Activated CD4-positive, alpha-beta T cell treated with anti-CD3 and anti-CD28 coated beads for 36 hours (primary cell): ENCODE measurements at places on chromosomes 3 and 15.

- DNase-seq = no peak
Observed at GRCh38 chr15:65619626-65620290, 2.0 kb upstream of the SLC24A1 start.

- DNase-seq = no peak
Observed at GRCh38 chr3:20047976-20048883, 8.0 kb downstream of the KAT2B start.

- DNase-seq = no peak
Observed at GRCh38 chr3:31687020-31687802, 154.5 kb downstream of the STT3B start.

- DNase-seq = no peak
Observed at GRCh38 chr3:133478624-133479023, 78.8 kb downstream of the BFSP2 start.

- no peak for DNase-seq
Observed at GRCh38 chr15:69793431-69793780, 304.3 kb downstream of the TLE3 start.

DNA sequence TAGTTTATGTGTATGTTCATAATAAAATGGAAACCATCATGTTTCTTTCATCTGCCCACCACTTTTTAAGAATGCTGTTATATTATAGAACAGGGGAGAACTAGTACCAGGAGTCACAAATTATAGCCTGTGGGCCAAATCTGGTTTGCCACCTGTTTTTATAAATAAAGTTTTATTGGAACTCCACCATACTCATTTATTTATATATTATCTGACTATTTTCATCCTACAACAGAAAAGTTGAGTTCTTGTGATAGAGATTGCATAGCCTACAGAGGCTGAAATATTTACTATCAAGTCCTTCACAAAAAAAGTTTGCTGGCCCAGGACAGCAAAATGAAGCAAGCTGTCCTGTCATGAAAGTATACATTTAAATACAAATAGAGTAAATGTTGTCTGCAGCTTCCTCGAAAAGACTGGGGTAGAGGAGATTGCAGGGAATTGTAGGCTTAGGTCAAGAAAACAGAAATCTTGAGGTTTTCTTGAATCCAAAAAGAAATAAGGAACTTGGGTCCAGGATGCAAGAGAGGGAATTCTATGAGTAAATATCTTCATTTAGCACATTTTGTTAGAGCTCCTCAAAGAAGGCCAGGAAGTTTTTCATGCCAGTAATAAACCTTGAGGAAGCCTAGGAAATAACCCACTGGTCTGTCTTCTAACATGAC lies 41.1 kb downstream of the FILIP1L start:
- DNase-seq = no peak

GRCh38 chr15:51759557-51760070 lies 8.2 kb downstream of the TMOD2 start:
- peak; percentile 28 for DNase-seq

DNA sequence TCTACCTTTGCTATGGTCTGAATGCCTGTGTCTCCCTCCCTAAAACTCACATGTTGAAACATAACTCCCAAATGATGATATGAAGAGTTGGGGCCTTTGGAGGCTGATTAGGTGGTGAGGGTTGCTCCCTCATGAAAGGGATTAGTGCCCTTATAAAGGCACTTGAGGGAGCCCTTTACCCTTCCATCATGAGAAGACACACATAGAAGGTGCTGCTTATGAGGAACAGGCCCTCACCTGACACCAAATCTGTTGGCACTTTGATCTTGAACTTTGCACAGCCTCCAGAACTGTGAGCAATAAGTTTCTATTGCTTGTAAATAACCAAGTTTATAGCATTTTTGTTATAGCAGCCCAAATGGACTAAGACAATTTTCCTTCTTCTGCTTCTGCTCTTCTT lies 76.2 kb upstream of the ADAMTS9 start:
- no peak for DNase-seq

DNA sequence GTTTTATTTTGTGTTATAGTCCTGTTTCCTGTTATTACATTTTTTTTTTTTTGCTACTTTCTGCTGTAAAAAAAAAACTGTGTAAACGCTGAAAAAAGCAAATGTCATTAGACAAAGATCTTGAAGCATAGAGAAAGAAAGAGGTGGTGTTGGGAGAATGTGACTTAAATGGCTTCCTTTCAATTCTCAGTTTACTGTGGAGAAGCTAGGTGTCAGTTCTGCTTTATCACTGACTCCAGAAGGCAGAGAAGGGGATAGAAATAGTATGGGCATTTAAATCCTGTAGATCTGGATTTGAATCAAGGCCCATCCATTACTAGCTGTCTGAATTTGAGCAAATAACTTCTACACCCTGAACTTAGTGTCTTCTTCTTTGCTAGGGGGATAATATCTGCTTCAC lies 23.0 kb downstream of the PPM1L start:
- DNase-seq = no peak

DNA sequence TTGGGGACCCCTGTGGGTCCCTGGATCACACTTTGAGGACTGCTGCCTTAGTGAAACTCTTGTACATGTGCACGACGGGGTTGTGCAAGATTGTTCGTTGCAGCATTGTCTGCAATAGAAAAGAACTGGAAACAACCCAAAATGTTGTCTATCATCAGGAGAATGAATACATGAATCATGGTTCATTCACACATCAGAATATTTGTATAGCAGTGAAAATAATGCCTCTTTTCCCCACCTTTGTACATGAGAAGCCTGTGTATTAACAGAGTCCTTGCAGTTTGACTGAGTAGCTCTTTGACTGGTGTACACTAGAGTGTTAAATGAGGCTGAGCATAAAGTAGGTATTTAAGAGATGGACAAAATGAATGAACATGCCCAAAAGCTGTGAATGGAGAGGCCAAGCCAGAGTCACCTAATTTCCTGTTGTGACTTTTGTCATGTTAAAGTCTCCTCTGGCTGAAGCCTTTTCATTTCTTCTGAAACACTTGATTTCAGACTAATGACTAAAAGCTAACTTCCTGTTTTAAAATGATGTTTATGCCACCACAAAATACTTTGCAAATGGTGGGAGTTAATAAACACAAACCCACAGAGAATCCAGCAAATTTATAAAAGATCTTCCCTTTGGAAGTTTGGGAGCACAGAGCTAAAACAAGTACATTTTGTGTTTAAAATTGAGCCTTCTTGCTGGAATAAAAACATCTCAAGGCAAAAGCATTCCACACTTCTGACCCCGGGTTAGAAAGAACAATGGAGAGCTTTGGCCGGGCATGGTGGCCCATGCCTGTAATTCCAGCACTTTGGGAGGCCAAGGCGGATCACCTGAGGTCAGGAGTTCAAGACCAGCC lies 20.6 kb upstream of the USP3 start:
- no peak for DNase-seq

GRCh38 chr3:44069276-44069675 lies 172.4 kb upstream of the TOPAZ1 start:
- no peak for DNase-seq

- no peak for DNase-seq
Observed at GRCh38 chr3:131532645-131533044, 29.9 kb upstream of the MRPL3 start.

GRCh38 chr3:27658741-27659140 lies 63.4 kb downstream of the EOMES start:
- DNase-seq = no peak

DNA sequence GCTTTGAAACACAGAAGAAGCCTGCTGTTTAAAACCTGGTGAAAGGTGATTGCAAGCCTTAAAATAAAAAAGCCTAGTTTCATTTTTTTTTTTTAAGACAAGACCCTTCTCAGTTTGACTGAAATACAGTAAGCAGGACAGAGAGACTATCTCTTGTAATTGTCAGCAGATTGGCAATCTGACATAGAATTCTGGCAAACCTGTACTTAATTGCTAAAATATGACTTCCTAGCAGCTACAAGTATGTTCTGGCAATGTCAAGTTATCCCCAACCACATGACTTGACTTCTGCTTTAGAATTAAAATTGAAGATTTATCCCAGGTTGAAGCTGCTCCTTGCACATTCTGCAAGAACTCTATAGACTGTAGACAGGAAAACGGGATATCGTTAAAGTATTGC lies 232.8 kb upstream of the NR2F2 start:
- no peak for DNase-seq

DNA sequence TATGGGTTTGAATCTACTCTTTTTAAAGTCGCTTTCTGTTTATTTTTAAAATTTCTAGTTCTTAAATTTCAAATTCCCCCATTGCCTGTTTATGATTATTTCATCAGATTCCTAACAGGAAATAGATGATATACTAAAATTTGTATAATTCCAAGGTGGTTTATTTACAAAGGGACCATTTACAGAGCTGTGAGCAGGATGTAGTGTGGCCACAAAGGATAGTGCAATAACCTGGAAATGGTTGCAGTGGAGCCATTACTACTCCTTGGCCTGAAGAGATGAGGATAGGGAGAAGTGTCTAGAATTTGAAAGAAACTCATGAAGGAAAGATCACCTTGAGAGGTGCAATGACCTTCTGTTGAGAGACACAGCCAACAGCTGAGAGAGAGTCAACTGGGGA lies 58.5 kb upstream of the AP4E1 start:
- DNase-seq = no peak

DNA sequence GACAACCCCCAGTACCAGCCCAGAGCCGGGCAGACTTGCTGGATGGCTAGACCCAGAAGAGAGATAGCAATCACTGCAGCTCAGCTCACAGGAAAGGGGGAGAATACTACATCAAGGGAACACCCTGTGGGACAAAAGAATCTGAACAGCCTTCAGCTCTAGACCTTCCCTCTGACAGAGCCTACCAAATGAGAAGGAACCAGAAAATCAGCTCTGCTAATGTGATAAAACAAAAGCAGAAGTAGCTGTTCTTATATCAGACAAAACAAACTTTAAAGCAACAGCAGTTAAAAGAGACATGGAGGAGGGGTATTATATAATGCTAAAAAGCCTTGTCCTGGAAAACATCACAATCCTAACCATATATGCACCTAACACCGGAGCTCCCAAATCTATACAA lies 283.3 kb downstream of the KLF13 start:
- DNase-seq = no peak

DNA sequence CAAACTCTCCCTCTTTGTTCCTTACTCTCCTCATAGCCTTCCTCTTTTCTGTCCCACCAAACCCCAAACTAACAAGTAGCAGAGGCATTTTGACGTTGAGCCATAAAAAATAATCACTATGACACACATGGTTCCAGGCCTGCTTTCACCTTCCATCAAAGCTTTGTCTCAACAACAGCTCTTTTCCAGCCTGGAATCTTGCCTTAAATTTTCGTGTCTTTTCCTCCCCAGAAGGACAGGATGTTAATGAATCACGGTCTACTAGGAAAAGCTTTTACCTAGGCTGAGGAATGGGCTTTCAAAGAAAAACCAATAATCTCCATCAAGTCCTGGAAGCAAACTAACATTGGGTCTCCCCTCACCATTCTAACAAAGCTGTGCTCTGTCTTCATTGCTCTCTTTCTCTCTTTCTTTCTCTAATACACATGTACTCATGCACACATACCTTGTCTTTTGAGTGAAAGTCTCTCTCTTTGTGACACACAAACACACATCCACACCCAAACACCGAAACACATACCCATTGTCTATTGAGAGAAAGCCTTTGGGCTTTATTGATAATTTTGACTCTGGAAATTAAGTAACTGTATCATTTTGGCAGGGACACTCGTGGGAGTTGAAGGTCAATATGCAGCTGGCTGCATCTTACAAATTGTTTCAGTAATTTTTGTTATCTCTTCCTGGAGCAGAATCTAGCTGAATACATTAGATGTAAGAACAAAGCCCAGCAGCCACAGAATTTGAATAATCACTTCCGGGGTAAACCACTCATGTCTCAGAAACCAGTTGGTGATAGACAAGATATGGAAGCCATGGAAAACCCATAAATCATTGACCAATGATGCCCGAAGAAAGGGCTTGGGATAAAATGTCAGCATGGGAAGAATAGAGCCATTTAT lies 107.4 kb upstream of the SLC4A7 start:
- peak; percentile 30 for DNase-seq

GRCh38 chr15:39592500-39592899 lies 11.6 kb downstream of the THBS1 start:
- DNase-seq = no peak

GRCh38 chr15:87129916-87130315 lies 1050.2 kb downstream of the AGBL1 start:
- DNase-seq = no peak

- DNase-seq = no peak
Observed at GRCh38 chr15:88954431-88955277, 41.5 kb upstream of the MFGE8 start.

GRCh38 chr3:42749753-42750231 lies 23.3 kb downstream of the CCDC13 start:
- DNase-seq = peak; percentile 33

DNA sequence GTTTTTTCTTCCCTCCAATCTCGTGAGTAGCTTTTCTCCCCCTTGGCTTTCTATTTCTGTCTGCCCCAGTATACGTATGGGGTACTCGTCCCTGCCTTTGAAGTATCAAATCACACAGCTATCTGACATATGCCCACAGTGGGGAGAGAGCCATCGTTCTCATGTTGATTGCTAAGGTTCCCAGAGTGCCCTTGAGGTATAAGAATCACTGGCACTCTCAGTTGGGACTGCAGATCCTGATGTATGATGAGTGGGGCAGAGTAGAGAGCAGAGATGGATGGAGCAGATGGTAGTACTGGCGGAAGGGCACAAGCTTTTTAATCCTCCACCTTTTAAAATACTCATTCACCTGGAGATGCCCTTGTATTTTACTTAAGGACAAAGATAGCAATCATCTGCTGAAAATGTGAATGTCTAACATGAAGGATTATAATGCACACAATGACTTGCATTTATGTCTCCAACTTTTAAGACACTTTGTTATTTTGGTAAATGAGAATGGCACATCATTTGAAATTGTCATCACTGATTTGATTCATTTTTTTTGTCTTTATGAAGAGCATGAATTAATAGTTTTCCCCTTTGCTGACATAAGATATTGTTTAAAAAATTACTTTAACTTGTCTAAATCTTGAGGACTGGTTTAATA lies 239.6 kb downstream of the NR1D2 start:
- DNase-seq = no peak

DNA sequence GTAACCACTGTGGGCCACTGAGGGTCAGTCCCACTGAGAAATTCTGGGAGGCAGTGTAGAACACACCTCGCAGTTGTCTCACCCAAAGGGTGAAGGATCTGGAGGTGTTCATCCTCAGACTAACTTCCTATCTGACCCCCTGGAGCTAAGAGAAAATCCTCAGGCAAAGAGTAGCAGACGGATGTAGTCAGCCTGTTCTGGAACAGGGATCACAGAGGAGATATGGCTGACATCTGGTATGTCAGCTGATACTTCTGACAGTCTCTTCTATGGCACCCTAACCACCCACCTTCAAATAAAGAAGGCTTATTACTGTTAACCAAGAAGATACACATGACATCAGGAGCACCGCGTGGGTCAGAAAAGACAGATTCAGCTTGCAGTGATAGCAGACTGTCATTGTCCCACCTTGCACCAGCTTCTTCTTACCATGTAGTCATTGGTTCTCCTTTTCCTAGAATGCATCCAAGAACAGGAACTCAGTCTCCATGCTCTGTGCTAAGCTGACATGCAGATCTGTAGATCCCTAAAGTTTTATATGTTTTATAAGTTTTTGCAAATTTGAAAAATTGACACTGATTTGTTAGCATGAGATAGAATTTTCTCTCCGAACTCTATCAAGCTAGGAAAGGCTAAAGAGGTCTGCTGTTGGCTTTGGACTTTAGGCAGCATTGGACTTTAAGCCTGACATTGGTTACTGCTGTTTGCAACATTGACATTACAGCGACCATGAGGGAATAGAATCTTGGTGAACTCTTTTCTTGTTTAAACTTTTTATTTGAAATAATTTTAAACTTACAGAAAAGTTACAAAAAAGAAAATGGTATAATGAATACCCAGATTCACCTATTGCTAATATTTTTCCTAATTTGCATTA lies 60.4 kb downstream of the KBTBD12 start:
- DNase-seq = no peak
